ENCODE measurements at places on chromosomes 6 and 20.
A peak's percentile ranks its signal among the peaks of the same experiment; 100 is the strongest.

GRCh38 chr6:137001977-137002302 is 42.8 kb downstream of the IL20RA start:
- no peak for DNase-seq
- no peak overlapping the region for H3K27ac ChIP-seq
- peaks cover 78% of the 10 kb centered on the region for H3K27me3 ChIP-seq
- H3K36me3 ChIP-seq: peaks cover 3% of the 10 kb centered on the region
- H3K4me1 ChIP-seq: no peaks in the 10 kb centered on the region

GRCh38 chr20:54468082-54468481 is 7.3 kb upstream of the DOK5 start:
- H3K4me3 ChIP-seq: no peak overlapping the region
- no peak overlapping the region for H3K27ac ChIP-seq
- no peaks in the 10 kb centered on the region for H3K36me3 ChIP-seq
- H3K4me1 ChIP-seq: no peaks in the 10 kb centered on the region
- H3K27me3 ChIP-seq: no peaks in the 10 kb centered on the region

DNA sequence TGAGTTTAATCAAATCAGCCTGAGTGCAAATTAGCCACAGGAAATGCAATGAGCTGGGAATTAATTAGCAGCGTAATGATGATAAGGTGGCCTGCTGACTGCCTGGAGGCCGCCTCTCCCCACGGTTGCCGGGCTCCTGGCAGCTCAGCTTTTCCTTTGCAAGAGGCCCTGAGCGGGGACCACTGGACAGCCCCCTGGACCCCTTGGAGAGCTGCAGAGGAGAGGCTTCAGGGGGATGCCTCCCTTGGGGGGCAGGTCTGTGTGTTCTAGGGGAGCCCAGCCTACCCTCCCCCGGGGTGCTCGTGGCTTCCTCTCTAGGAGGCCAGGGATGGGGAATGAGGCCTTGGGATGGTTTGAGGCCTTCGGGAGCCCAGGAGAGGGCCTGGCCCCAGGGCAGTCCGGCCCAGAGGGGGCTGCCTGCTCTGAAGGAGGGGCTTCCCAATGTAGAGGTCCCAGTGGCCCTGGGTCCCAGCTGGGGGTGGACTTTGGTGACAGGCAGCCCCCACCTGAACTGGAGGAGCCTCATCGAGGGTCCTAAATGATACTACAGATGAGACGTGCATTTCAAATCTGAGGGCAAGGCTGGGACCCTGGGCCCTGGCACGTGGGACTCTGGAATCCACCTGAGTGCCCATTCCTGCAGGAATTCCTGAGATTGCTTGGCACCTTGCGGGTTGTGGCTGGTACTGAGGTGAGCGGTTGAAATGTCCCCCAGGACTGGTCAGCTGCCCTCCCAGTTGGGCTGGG is 66.4 kb upstream of the BHLHE23 start:
- no peaks in the 10 kb centered on the region for H3K4me1 ChIP-seq
- no peak for DNase-seq
- peak overlapping the region; percentile 10 for H3K4me3 ChIP-seq
- peaks cover 74% of the 10 kb centered on the region for H3K27me3 ChIP-seq

DNA sequence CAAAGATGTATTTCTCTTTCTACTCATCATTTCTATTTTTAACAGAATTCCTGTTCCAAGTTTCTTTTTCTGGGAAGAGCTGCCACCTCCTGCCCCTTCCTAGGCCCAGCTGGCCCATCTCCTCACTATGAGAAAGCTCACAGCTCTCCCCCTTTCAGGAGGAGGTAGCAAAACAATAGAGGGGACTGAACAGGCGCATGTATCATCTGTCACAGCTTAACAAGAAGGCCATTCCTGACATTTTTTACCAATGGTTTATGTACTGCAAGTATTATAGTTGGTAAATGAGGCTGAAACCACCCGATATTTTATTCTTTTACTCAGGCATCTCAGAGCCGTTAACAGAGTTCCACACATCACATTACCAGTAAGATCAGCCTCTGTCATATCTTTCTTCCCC is 103.7 kb upstream of the MTHFD1L start:
- H3K27me3 ChIP-seq: no peaks in the 10 kb centered on the region
- no peaks in the 10 kb centered on the region for H3K36me3 ChIP-seq
- no peak overlapping the region for H3K27ac ChIP-seq
- no peak for DNase-seq

GRCh38 chr6:44696099-44696498 is 308.6 kb downstream of the CDC5L start:
- H3K27me3 ChIP-seq: no peaks in the 10 kb centered on the region
- H3K4me1 ChIP-seq: no peaks in the 10 kb centered on the region
- no peak overlapping the region for H3K4me3 ChIP-seq
- no peak overlapping the region for H3K27ac ChIP-seq
- H3K36me3 ChIP-seq: no peaks in the 10 kb centered on the region

DNA sequence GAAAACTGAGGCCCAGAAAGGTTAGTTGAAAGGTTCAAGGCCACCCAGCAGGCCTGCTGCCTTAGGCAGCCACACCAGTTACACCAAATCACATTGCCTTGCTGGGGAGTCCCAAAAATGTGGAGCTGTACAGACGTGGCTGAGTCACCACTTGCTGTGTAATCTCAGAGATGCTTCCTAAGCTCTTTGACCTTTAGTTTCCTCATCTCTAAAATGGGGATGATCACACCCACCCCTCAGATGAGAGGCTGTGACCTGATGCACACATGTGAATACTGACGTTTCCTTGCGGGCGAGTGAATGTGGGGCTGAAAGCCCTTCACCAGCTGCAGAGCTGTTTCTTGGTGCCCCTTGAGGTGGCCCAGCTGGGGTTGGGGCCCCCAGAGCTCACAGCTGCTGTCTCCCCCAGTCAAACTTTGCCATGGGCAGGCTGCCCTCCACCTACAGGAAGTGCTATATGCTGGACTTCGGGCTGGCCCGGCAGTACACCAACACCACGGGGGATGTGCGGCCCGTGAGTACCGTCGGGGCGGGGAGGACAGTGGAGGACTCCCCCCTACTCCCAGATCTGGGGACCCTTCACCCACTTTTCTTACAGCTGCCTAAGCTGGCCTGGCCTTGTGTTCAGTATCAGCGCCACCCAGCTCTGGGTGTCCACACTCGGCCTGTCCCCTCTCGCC is 11.0 kb downstream of the TTBK1 start:
- no peak for DNase-seq
- no peak overlapping the region for H3K27ac ChIP-seq
- no peaks in the 10 kb centered on the region for H3K36me3 ChIP-seq
- no peaks in the 10 kb centered on the region for H3K4me1 ChIP-seq

- H3K27ac ChIP-seq: peak overlapping the region; percentile 90
- H3K4me1 ChIP-seq: peaks cover 3% of the 10 kb centered on the region
- H3K36me3 ChIP-seq: no peaks in the 10 kb centered on the region
Observed at GRCh38 chr6:34223381-34223955, 13.2 kb upstream of the HMGA1 start.

DNA sequence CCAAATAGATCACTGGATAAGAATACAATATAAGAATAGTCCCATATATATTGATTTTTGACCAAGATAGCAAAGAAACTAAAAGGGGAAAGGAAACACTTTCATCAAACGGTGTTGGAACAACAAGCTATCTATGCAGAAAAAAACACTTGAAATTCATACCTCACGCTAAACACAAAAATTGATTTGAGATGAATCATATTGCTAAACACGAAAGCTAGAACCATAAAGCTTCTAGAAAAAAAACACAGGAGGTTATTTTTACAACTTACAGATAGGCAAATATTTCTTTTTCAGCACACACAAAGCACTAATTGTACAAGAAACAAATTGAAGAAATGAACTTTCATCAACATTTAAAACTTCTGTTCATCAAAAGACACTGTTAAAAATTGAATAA is 36.7 kb upstream of the TMEM14A start:
- H3K27me3 ChIP-seq: peaks cover 26% of the 10 kb centered on the region
- H3K27ac ChIP-seq: no peak overlapping the region
- no peak for DNase-seq
- no peaks in the 10 kb centered on the region for H3K4me1 ChIP-seq
